ENCODE measurements at places on chromosomes 12 and 14.

DNA sequence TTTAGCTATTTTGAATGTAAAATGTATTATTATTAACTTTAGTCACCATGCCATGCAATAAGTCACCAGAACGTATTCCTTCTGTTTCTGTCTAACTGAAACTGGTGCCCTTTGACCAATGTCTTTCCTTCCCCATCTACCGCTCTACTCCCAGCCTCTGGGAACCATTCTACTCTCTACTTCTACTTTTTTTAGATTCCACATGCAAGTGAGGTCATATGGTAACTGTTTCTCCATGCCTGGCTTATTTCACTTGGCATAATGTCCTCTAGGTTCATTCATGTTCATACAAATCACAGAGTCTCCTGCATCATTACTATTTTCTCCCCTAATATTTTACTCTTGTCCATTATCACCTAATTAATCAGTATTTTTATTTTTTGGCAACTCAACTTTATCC is 160.1 kb downstream of the TMX1 start:
- no peak for DNase-seq

- no peak for DNase-seq
Observed at GRCh38 chr14:84785996-84786395, 743.9 kb upstream of the FLRT2 start.

DNA sequence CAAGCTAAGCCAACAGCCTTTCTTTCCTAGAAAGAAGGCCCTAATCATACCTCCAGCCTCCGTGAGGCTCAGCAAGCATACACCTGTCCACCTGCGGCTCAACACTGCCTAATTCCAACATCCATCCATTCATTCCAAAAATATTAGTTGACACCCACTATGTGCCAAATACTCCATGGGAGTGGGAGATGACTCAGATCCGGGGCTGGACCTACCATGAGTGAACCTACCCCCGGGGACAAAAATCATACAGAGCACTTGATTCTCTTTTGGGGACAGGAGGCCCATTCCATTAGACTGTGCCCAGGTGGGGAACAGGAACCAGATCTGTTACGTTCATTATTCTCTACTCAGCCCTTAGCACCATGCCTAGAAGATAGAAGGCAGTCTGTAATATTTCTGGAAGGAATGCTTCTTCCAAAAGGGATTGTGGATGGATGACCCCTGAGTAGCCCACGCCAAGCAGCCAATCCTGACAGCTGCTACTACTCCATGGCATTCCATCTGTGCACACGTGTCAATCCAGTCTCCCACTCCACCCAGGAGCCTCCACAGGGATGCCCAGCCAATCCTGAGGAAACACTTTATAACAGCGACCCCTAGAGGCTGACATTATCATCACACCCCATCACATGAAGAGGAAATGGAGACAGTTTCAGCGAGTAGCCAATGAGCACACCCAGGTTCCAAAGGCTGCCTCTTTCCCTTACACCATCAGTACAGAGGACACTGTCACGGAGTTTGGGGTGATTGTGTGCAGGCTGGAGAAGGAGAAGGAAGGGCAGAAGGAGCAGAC is 170.7 kb downstream of the ESRRB start:
- no peak for DNase-seq

- no peak for DNase-seq
Observed at GRCh38 chr12:128671528-128672042, 152.2 kb downstream of the SLC15A4 start.

DNA sequence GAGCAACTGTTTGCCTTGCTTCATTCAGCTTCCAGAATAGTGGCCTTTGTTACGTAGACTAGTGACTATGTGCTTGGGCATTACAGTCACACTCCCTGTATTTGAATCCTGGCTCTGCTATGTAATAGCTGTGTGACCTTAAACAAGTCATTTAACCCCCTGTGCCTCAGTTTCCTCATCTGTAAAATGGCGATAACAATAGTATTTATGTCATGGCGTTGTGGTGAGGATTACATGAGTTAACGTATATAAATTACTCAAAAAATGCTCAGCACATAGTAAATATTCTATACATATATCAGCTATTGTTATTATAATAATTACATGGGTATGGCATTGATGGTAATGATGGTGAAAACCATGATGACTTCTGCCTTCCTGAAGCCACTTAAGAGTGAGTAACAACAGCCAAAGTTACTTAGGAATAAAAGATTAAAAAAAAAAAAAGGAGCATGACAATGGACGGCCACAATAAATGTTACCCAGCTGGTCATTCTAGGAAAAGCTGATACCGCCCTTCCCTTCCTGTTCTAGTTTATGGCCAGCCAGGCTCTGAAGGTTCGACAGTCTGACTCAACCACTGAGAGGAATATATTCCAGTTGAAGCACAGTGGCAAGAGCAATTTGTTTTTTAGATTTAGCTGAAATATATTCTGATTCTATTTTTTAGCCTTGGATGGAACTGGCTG is 9.9 kb upstream of the ADIPOR2 start:
- DNase-seq: no peak

- no peak for DNase-seq
Observed at GRCh38 chr12:8687846-8688601, 9.8 kb upstream of the RIMKLB start.

DNA sequence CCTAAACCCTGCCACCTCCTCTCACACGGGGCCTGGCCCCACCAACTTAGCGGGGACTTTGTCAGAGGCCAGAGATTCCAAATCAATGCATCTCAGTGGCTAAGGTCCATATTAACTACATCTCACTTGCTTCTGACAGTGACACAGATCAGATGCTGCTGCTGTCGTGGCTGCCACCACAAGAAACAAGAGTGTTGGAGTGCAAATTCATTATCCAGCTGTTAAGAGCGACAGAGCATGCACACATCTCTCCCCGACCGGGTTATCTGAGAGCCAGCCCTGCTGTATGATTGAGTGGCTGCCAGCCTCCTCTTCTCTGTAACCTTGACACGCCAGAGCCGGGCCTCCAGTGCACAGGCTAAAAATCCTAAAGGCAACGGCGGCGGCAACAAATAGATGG is 40.2 kb downstream of the SPRING1 start:
- no peak for DNase-seq

DNA sequence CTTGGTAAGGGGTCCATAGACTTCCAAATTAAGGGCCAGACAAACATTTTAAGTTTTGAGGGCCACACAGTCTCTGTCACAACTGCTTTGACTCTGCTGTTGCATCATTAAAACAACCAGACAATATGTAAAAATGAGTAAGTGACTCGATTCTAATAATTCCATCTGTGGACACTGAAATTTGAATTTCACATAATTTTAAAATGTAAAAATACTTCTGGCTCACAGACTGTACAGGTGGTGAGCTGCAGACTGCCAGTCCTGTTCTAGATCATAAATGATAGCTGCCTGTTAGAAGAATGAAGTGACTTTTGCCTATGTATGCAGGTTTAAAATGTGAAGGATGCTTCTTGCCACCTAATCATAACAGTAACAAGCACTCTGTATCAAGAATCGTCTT is 15.7 kb downstream of the NUDT4 start:
- DNase-seq: no peak

- no peak for DNase-seq
Observed at GRCh38 chr12:9237286-9237685, 29.1 kb upstream of the PZP start.

DNA sequence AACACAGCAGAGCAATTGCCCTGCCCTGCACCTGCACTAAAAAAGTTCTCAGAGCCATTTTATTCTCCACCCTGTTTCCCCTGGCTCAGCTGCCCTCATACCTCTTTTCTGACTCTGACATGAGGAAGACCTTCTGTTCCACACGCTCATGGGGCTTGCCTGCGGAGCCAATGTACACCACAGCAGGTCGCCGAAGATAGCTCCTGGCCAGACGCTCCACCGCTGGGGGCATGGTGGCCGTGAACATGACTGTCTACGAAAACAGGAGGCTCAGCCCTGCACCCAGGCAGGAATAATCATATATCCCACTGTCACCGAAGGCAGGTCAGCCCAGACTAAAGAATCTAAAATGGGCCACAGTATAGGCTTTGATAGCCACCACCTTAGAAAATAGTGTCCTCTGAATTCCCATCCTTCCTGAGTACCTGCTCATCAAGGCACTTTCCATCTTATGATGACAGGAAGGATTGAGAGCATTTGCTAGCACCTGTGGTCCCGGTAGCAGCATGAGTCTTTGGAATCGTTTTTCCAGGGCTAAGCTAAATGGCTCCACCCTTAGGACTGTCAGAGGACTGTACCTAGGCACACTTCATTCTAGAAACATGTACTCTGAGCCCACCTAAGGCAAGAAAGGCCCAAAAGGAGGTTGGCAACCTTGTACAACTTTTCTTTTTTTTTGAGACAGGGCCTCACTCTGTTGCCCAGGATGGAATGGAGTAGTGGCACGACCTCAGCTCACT is 14.2 kb downstream of the CACNB3 start:
- DNase-seq: no peak

- DNase-seq: no peak
Observed at GRCh38 chr14:31090883-31091764, 64.9 kb upstream of the STRN3 start.

- no peak for DNase-seq
Observed at GRCh38 chr12:96208801-96209549, 14.8 kb downstream of the ELK3 start.

GRCh38 chr12:56392331-56392730 is 29.7 kb upstream of the APOF start:
- DNase-seq: no peak

DNA sequence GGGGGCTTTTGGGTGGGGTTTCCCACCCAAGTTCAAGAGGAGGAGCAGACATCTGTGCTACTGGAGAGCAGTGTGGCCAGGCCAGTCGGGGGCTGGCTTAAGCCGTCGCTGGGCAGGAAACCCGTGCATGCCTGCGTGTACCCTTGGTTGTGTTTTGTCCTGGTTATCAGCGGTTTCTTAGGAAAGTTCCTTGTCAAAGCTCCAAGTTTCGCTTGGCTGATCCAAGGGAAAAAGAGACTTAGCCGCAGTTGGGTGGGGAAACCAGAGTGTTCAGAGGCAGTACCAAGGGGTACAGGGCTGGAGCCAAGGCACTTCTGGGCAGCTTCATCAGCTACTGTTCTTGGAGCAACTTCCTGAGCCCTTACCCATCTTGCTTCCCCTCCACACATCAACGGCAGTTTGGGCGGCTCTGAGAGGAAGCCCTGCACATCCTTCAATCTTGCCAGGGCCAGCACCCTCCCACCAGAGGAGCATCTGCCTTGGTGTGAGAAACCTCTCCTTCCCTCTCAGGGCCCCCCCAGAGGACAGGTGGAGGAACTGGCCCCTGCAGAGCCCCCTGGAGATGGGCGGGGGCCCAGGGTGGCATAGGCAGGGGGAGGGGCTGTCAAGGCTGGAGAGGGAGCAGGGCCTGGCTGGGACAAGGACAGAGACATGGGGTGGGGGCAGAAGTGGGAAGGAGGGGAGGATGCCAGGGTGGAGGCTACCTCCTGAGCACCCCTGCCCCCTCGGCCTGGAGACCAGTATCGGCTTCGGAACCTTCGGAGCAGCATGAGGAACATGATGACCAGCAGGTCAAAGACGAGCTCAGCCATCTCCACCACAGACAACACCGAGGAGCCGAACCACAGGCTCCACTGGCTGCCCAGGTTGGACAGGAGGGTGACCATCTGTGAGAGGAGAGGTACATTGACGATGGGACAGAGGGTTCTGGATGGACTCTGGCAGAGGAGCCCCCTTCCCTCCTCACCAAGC is 5.8 kb upstream of the TNFRSF1A start:
- no peak for DNase-seq

- DNase-seq: no peak
Observed at GRCh38 chr14:91369628-91370445, 47.8 kb downstream of the CCDC88C start.

- DNase-seq: no peak
Observed at GRCh38 chr12:39868328-39868725, 237.6 kb downstream of the SLC2A13 start.
